Posterior vena cava (tissue), 2 donors: ENCODE measurements at places on chromosomes 12 and 14. TPM values are rescaled to one million over a fixed set of nuclear protein-coding genes. Genes with fewer than 3 reads are reported as not detected.

GRCh38 chr14:77565289-77565993 is 51.0 kb downstream of the SPTLC2 start:
- no peak for DNase-seq

DNA sequence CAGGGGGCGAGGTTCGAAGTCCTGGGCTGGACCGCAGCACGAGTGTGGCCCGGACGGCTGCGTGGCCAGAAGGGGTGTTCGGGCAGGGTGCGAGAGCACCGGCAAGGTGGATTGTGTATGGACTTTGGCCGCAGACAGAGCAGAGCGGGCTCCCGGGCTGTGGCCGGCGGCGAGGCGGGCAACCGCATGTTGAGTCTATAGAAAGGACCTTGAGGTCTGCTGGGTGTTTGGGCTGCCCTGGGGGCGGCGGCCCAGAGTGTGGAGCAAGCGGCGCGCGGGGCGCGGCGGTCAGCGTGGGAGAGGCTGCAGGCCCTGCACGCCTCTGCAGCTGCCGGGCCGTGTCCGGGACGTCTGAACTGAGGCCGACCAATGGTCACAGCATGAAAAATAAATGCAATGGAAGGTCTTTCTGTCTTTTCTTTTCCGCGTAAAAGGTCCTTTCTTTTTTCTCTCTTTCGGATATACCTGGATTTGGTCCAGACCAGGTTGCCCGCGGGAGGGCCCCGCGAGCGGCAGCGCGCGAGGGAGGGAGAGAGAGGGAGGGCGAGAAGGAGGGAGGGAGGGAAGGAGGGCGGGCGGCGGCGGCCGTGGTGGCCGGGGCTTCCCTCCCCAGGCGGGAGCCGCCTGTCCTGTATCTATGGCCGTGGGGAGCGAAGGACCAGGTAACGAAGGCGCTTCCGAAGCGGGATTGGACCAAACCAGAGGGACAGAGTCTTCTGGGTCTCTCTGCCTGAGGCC is 5.5 kb upstream of the HOXC9 start:
- no peak for DNase-seq

DNA sequence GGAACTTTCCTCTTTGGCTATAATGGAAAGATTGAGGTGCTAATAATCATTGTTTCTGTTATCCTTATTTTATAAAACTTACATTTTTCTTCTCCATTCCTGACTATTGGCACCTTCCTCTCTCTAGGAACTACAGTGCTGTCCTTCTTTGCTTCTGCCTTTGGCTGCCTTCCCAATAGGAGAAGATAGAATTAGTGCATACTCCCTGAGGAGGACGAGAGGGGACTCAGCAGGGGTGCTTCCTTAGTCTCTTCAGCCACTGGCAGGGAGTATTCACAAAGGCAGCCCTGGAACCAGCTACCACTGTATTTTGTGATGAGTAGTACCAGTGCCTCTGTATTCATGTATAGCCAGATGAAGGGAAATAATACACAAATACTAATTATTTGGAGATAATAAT is 208.5 kb downstream of the FOXG1 start:
- no peak for DNase-seq

DNA sequence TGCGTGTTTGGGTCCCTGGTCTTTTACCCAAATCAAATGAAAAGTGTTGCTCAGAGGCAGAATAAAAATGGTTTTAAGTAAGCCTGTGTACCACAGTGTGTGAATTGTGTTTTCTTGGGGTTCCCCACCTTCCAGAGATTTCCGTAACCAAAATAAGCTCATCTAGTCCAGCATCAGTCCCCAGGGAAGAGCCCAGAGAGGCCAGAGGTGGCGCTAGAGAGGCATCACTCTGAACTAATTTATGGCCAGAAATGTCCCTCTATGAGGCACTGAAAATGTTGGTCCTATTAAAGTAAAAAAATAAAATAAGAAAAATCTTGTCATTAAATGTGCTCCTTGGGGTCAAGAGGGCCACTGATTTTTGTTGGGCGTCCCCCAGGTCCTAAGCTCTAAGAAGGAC is 24.9 kb upstream of the PRKAB1 start:
- no peak for DNase-seq

GRCh38 chr12:108729612-108730364 is 1.5 kb downstream of the CORO1C start:
- no peak for DNase-seq

GNB3 gene
- 4.0 TPM for total RNA-seq

GRCh38 chr12:123278101-123278627 is 6.5 kb upstream of the CDK2AP1 start:
- DNase-seq, result peak; percentile 8

B4GALNT1 gene
- total RNA-seq, result 6.0 TPM

DNA sequence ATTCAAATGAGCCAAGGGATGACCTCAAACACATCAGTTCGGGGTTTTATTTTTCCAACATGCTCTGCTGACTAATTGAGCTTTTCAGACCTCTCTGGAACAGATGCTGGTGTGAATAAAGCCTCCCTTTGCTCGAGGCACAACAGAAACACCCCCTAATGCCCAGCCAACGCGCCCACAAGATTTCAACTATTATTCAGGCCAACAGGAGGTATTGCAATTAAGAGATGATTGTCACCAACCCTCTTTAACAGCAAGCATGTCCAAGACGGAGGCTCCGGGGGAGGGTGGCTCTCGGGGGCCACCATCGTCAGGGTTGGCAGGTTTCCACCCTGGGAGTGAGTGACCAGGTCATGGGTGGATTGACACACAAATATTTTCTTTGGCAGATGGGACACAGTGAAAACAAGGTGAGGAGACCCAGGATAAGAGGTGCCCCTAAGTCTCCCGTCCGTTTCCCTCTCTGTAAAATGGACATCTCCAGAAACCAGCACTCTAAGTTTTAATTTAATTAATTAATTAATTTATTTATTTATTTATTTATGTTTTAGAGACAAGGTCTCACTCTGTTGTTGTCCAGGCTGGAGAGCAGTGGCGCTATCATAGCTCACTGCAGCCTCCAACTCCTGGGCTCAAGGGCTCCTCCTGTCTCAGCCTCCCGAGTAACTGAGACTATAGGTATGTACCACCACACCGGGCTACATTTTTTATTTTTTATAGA is 56.1 kb downstream of the MAP1LC3B2 start:
- DNase-seq, result no peak

GRCh38 chr12:48489012-48489411 is 6.7 kb downstream of the C12orf54 start:
- no peak for DNase-seq

DNA sequence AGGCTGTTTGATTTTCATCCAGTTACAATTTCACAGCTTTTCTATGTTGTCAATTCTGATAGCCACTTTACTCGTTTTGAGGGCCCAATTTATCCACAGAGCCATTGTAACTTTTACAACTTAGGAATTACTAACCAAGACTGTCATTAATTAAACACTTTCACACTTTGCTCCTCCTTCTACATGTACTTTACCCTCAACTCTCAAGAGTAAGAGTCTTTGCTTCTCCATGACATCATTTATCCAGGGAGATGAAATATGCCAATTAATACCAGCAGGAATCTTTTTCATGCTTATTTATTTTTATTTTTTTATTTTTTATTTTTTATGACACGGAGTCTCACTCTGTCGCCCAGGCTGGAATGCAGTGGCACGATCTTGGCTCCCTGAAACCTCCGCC is 13.5 kb downstream of the SLIRP start:
- no peak for DNase-seq

DNA sequence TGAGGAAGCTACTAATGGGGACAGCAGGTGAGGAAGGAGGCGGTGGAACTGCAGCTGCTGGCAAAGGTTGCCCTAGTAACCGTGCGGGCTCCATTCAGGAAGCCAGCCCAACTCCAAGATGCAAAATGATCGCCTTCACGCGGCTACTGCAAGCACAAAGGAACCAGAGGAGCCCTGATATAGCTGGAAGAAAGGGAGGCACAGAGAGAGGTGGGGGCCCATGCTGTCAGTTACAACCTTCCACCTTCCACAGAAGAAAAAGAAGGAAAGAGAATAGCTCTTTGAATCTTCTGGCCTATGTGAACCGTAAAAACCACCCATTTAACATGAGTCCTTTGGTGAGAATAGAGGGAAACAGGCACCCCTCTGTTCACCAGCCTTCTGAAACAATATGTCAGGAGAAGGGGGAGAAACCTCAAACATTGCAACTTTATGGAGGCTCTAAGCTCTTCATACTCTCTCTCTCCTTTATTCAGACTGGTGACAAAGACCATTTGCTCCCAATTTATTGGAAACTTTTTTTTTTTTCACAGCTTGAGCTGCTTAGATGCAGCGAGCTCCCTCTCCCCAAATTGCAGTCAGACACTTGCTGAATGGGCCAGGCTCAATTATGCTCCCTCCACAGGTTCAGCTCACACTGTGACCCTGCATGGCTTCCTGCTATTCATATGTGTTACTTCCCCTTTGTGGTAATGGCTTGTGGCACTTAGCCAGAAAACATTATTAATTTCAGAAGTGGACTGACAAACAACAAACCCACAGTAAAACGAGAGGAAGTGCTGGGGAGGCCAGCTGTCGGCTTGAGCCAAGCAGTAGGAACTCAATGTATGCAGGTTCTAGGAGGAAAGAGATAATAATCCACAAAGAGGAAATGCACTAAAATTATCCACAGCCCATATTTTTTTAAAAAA is 6.2 kb downstream of the DUSP6 start:
- no peak for DNase-seq

ASB2 gene
- 66.5 TPM for total RNA-seq

CIROP gene
- total RNA-seq, result not detected

FAIM2 gene
- total RNA-seq, result 2.5 TPM

CPNE6 gene
- total RNA-seq, result 1.3 TPM

DNA sequence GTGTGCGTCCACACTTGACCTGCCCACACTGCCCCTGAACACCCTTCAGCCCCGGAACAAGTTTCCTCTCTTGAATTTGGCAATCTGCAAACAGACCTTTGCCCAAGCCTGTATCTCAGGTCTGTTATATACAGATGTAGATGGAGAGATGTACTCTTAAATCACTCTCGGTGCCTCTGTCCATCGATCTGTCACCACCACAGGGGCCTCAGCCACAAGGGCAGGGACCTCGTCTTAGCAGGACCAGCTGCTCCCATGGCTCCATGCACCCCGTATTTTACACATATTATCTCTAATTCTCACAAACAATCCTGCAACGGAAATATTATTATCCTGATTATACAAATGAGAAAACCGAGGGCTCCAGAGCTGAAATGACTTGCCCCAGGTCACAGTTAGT is 313.4 kb downstream of the BCL11B start:
- DNase-seq, result peak; percentile 37

DNA sequence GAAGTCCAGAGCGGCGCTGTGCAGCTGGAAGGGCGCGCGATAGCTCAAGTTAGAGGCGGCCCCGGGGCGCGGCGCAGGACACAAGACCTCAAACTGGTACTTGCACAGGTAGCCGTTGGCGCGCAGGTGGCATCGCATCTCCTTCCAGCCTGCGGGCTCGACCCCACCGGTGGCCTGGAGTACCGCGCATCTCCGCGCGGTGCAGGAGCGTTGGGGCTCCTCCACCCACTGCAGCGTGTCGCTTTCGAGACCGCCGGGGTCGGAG is 553 bp downstream of the CLEC14A start:
- peak; percentile 79 for DNase-seq

DNA sequence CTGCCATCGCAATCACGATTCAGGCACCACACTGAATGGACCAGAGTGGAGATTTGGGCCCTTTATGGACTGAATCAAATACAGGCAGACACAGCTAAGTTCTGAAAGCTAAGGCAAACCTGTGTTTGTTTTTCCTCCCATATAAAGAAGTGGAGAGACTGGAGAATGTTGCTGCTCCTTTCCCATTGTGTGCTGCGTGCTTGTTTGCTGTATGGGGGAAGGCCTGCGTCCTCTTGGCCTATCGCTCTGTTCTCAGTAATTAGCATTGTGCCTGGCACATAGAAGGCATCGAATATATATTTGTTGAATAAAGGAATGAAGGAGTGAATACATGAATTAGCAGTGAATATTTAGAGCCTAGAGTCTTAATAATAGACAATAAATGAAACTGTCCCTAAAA is 12.4 kb downstream of the ST8SIA1 start:
- DNase-seq, result no peak

DNA sequence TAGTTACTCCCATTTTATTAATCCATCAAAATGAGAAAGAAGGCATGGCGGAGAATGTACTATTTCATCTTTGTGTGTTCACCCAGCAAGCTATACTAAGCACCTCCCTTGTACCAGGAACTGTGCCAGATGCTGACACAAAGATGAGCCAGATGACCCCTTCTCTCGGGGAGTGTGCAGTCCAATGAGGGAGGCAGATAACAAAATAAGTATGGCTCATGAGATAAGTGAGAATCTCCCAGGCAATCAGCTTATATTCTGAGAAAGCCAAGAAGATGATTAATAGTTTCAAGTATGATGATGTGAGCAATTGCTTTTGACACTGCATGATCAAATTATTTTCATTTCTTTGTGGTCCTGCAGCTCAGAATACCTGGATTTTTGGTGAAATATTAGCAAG is 1.3 kb upstream of the TMEM233 start:
- DNase-seq, result no peak

TSHR gene
- 1.1 TPM for total RNA-seq

GRCh38 chr12:13175499-13175898 is 21.0 kb upstream of the EMP1 start:
- DNase-seq, result no peak
